Endothelial cell of umbilical vein (primary cell): ENCODE measurements at places on chromosomes 11 and 22. TPM values are rescaled to one million over a fixed set of nuclear protein-coding genes. Genes with fewer than 3 reads are reported as not detected.

Gene THRSP
- not detected in 2 replicates for total RNA-seq

Gene MPZL3
- total RNA-seq, result 7.0 and 7.1 TPM in 2 replicates

Gene TPBGL
- total RNA-seq, result not detected in 2 replicates

Gene TSPO
- total RNA-seq, result 328 and 346 TPM in 2 replicates

Gene IRF7
- total RNA-seq, result 12.3 and 14.7 TPM in 2 replicates

Gene OR52E5
- not detected in 2 replicates for total RNA-seq

GRCh38 chr11:32161293-32161692 is 70.4 kb downstream of the RCN1 start:
- no peak for DNase-seq

GRCh38 chr11:68115285-68115684 is 5.9 kb downstream of the CHKA start:
- DNase-seq, result no peak

DNA sequence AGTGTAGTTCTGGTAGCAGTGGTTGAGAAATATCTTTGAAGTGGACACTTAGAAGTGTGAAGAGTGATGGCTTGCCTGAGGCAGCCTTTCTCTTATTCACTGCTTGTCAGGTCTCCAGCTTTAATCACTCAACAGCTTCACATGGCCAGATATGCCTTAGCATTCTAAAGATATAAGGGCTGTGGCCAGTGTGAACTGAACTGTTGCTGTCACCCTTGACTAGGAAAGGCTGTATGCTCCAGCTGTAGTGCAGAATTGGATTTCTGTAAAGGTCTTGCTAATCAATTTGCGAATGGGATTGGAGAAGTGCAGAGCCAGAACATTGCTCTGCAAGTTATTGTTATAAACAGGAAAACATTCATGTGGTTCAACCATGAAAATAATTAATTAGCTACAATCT is 266.7 kb downstream of the TMEM135 start:
- no peak for DNase-seq

- DNase-seq, result peak; percentile 51
These were observed 48.4 kb upstream of the HSD17B12 start for GRCh38 chr11:43632181-43632580.

DNA sequence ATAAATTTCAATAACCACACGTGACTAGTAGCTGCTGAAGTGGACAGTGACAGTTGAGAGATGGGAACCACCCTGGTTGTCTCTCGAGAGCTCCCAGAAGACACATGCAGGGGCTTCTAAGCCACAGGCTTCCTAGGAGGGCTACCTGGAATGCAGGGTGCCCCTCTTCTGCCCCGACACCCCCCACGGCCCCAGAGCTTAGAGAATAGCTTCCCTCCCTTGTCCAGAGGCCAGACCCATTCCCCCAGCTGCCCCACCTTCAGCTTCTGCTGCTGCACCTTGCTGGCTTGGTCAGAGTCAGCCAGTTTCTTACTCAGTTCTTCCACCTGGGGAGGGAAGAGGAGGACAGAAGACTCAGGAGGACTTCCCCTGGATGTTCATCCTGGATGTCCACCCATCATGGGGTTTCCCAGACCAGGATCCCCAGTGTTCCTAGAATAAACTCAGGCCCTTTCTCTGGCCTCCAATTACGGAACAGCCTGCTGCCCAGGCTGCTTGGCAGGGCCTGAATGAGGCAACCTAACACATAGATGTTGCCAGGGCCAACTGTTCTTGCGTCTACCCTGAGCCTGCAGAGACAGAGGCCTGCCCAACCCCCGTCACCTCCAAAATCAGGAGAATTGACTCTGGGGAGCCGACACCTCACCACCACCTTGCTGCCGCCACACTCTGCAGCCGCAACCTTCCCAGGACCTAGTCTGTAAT is 12.0 kb downstream of the IL18BP start:
- no peak for DNase-seq

- no peak for DNase-seq
These were observed 35.5 kb downstream of the SYT7 start for GRCh38 chr11:61545341-61545740.

DNA sequence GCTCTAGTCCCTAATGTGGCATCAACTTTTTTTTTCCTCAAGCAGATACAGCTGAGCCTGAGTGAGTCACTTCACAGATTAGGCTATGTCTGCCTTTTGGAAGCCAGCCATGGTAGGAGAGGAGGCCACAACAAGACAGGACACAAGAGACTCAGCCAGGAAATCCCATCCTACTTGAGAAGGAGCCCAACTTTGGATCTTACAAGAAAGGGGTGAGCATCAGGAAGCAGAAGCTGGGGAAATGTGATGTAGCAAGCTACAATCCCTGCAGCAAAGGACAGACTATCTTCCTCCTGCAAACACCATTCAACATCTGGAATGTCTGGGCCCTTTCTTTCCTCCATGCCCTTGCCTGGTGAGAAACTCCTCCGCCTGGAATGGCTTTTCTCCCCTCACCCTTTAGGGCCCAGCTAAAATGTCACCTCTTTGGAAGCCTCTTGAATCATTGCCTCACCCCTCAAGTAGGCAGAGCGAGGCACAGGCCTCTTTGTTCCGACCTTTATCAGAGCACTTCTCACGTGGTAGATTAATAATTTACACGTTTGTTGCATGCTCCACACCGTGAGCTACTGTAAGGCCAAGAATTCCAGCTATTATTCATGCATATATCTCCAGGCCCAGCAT is 156.4 kb upstream of the PITPNB start:
- DNase-seq, result peak; percentile 54
